Stromal cell of bone marrow (primary cell): ENCODE measurements at places on chromosomes 2 and 18.

- DNase-seq: no peak
These were observed 103.7 kb downstream of the BIN1 start for GRCh38 chr2:127003070-127003800.

GRCh38 chr2:60507211-60507965 lies 46.1 kb downstream of the BCL11A start:
- DNase-seq: no peak

DNA sequence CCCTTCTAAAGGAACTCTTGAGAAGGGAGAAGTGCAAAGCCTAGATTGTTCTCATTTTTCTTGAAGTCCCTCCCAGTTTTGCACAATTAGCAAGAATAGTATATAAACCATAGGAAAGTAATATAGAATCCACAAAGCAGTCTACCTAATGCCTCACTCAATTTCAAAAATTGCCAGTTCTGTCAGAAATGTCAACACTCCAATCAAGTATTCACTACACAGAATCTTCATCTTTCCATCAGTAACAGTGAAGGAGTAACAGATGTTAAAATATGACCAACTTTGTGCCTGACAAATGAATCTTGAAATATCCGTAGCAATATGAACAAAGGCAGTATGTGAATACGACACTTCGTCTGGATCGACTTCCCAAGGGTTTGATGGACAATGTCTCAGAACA lies 56.3 kb downstream of the RBMS1 start:
- DNase-seq: no peak

GRCh38 chr2:35463805-35464596 lies 891.6 kb upstream of the CRIM1 start:
- DNase-seq: no peak

DNA sequence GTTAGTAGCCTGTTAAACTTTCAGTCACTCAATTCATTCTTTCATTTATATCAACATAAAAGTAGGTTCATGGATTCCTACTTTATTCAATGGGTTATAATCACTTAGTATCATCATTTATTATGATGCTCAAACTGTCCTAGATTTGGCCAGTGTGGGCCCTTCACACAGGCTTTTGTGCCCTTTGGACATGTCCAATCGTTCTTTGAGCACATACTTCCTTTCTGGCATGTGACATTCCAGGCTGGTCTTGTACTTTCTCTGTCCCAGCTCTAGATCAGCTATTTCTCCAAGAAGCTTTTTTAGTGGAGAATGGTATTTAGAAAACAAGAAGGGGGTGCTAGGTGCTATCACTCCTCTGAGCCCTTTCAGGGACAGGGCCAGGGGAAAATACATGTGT lies 11.5 kb downstream of the POLR1A start:
- DNase-seq: no peak

DNA sequence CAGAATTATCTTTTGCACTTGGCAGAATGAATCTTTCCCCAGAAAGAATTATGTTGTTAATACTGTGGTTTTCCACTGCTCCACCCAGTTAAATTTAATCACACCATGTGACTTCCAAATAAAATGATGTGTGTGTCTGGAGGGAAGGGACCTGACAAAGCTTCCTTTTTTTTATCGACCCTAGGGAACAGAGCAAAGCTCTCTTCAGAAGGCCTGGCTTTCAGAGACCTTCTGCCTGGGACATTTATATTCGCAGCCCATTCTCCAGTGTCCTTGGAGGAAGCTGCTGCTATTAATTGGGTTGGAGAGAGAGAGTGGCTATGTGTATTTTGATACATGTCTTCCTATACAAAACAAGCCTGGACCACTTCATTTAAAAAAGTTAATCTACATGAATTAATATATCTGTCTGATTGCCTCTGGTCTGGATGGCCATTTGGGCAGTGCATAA lies 233.7 kb downstream of the PRKCE start:
- DNase-seq: peak; percentile 54

DNA sequence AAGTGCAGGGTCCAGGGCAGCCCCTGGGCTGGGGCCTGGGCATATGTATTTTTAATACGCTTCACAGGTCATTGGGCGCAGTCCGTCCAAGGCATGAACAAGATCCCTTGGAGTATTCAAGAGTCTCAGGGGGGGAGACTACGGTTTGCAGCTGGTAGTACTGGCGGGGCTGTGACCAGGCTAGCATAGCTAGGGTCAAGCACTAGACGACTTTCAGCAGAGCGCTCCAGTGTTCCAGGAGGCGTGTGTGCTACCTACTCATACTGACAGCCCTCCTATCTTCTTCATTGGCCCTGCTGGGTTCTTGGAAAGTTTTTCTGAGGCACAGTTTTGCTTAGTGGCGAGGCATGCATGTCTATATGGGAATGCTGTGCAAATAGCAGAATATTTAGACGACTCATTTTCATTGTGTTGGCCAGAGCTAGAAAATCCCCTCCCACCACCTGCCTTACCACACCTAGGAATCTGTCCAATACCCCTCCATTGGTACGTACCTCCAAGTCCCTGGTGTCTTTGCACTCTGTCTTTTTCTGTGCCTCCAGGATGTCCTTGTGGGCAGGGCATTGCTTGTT lies 68.2 kb downstream of the GLI2 start:
- DNase-seq: no peak
